ENCODE measurements at places on chromosomes 16 and 17.

DNA sequence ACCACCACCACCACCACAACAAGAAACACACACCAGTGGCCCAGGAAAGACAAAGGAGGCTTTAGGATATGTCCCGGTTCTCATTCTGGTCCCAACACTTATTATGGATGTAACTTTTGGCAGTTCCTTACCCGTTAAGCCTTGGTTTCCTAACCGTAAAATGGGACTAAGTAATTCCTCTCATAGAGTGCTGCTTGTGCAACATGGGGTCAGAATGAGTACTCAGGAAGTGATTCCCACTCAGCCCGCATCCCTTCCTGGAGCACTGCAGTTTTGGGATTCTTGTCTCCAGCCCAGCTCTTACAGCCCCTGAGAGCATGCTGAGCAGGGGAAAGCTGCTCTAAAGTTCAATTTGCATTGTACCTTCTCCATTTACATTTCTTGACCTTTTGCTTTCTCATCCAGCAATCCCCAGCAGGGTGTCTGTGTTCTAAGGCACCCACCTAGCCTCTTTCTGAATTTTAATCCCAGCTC lies 262.6 kb downstream of the PRKCA start:
- no peak for DNase-seq

DNA sequence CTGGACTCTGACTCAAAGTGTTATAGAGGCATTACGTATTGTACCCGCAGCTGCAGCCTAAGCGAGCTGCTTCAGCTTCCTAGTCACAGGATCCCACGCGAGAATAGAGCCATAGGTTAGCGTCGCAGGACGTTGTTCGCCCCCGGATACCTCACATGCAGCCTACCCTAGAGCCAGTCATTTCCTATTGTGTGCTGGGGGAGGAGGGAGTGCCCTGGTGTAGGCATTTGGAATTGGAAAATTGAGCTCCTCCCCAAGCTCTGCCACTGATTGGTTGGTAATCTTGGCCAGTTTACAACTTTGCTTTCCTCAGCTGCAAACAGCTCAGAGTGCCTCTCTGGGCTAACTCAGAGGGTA lies 530 bp downstream of the NAA60 start:
- peak; percentile 34 for DNase-seq

DNA sequence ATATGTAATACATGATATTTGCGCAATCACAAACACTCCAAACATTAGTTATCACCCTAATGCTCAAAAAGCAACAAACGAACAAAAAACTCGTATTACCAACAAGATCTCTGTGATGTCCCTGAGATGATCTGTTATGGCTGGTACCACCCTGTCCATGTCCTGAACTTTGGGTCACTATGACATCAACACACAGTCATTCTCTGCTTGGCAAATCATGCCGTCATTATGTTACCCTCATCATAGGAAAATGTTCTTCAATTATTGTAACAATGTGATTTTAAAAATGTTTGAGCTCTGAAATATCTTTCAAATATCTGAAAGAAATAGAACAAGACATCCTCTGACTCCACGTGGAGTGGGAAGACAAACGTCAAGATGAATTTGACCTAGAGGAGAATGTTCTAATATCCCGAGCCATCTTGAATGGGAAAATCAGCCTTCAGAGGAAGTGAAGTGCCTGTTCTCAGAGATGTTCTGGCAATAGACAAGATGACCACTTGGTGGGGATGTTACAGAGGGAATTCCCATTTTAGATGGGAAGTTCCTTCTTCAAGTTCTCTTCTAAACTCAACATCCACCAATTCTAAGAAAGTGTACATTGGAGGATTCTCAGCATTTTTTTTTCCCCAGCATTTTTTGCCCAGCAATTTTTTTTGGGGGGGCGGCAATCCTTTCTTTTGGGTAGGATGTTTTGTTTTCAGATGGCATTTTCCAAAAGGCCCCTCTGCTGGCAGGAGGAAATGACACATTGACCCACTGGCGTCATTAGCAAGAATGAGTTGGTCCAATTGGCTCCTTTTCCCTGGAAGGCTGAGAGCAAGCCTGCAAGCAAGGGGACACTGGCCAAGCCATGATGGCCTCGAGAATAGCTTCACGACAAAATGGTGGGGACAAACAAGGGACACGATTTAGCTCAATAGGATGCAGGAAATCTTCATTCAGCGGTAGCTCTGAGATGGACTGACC lies 3.7 kb upstream of the HSD17B2 start:
- DNase-seq = no peak

- DNase-seq = no peak
These were observed 69.9 kb upstream of the MSI2 start for GRCh38 chr17:57186226-57187019.

DNA sequence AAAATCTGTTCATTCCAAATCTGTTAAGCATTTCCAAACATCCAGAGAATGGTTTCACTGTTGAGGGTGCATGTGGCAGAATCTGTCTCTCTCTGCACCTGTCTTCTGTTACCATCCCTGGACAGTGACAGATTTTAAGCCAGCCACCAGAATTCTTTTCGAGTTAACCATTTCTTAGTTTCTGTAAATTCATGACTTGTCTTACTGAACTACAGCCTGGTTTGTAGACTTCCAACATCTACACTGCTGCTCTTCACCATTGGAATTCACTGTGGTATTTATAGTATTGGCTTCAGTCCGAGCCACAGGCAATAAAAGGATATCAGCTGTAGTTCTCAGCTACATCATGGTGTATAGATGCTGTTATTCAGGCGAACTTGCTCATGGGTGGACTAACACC lies 47.6 kb downstream of the GOSR1 start:
- no peak for DNase-seq

DNA sequence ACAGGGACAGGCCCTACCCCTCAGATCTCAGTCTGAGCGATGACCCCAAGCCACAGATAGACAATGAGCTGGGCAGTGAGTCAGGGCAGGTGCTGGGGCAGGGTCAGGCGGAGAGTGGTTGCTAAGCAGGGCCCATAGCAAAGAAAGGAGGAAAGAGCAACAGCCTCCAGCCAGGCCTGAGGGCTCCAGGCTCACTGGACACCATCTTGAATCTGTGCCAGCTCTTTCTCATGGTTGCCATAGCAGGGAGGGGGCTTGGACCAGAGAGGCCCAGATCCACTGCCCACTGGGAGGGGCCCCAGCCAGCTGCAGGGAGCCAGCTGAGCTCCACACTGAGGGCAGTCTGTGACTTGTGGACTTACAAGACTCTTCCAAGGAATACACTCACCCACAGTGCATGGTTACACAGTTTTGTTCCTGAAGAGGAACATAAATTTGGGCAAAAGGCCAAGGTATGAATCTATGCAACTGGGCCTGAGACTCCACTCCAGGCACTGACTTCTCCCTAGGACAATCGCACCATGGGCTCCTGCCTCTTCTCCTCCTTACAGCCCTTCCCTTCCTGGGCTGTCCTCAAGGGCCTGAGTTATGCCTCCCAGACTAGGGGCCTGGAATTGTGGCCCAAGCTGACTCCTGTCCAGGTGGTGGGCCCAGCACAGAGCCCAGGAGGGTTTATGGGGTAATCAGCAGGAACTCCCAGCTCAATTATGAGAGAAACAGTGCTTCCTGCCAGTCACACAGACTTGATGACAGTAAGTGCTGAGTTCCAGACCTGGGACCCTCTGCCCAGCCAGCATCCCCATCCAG lies 59.9 kb downstream of the BEAN1 start:
- DNase-seq = no peak

GRCh38 chr16:4984174-4984990 lies 26.3 kb downstream of the SEC14L5 start:
- DNase-seq = no peak

GRCh38 chr17:18368946-18369345 lies 5.6 kb upstream of the SHMT1 start:
- no peak for DNase-seq

GRCh38 chr16:54939510-54940278 lies 9.0 kb downstream of the IRX5 start:
- no peak for DNase-seq

DNA sequence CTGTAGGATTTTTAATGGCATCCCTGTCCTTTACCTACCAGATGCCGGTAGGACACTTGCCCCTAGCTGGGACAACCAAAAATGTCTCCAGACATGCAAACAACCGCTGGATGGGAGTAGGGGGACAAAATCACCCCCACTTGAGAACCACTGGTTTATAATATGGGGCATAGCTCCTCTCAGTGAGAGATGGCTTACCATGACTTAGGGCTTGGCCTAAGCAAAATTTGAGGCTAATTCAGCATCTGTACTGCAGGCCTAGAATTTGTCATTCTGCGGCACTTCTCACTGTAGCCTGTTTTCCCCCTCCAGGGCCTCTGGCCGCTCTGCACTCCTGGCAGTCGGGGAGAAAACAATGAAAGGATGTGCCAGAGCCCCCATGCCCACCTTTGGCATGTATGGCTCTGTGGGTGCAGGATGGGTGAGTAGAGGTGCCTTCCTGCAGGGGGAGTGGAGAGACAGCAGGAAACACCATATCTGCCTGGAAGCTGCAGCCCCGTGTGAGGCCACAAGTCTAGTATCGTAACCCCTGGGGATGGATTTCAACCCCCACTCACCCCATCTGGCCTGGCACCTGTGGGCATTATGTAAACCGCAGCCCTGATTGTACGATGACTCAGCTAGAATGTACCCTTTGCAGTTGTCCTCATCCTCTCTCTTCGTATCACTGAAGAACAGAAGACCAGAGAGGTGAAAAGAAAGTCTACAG lies 268.1 kb downstream of the SOX9 start:
- no peak for DNase-seq

- DNase-seq = no peak
These were observed 713 bp downstream of the COX11 start for GRCh38 chr17:54967621-54968261.

DNA sequence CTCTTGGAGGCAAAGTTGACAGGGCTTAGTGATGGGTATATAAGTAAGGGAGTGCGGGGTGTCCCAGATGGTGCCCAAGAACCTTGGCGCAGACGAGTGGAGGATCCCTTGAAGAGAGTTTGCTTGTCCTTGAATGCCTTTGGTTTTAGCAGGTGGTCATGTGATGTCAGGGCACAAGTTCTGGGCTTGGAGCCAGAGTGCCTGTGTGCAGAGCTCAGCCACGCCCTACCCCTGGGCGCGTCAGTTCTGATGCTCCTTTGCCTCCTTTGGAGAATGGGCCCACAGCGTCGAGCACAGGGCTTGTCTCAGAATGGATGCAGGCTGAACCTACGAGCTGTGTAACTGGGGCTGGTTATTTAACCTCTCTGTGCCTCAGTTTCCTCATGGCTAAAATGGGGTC lies 412.2 kb upstream of the EEF2KMT start:
- DNase-seq = no peak

GRCh38 chr16:50400312-50400966 lies 31.7 kb upstream of the BRD7 start:
- no peak for DNase-seq

DNA sequence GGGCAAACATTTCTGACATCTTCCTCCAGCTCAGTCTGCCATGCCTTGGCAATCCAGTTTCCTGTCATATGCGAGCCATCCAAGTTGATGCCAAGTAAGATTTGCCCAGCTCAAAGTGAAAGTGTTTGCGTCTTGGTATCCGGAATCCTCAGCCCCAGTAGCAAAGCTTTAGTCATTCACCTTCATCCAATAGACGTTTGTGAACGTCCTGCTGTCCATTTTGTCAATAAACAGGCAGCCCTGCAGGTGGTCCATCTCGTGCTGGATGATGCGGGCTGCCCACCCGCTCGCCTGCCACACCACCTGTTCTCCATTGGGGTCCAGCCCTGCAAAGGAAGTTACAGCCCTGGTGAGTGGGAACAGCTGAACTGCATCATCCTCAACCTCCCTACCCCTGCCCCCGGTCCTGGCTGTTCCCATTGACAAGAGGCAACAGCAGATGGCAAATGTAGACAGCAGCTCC lies 1.5 kb downstream of the PDF start:
- no peak for DNase-seq

DNA sequence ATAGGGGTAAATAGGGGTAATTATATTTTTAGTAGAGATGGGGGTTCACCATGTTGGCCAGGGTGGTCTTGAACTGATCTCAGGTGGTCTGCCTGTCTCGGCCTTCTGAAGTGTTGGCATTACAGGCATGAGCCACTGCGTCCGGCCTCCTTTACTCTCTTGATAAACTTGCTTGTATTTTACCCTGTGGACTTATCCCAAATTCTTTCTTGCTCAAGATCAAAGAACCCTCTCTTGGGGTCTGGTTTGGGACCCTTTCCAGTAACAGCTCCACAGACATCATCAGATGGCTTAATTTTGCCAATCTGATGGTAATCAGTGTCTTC lies 5.6 kb upstream of the C1QTNF1 start:
- no peak for DNase-seq

- DNase-seq = no peak
These were observed 108.9 kb upstream of the IRX5 start for GRCh38 chr16:54821731-54822130.

- no peak for DNase-seq
These were observed 50.1 kb downstream of the B9D1 start for GRCh38 chr17:19312406-19312805.

- DNase-seq = no peak
These were observed 441 bp downstream of the VASN start for GRCh38 chr16:4372001-4372577.

DNA sequence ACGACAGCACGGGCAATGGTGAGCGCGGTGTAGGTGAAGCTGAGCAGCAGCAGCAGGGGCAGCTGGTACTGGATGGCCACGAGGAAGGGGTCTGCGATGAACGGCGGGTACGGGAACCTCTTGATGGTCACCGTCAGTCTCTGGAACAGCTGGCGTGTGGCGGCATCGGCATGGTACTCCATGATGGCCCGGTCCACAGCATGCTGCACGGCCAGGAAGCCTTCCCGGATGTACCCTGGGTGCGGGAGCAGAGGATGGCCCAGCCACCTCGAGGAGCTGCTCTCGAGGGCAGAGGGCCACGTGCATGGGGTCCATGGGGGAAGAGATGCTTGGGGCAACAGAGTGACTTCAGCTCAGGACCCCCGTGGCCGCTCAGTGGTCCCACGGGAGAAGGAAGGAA lies 20.9 kb downstream of the ABCA3 start:
- no peak for DNase-seq

- no peak for DNase-seq
These were observed 775 bp upstream of the PAGR1 start for GRCh38 chr16:29815032-29815721.

GRCh38 chr16:67151431-67152097 lies 766 bp upstream of the B3GNT9 start:
- no peak for DNase-seq

DNA sequence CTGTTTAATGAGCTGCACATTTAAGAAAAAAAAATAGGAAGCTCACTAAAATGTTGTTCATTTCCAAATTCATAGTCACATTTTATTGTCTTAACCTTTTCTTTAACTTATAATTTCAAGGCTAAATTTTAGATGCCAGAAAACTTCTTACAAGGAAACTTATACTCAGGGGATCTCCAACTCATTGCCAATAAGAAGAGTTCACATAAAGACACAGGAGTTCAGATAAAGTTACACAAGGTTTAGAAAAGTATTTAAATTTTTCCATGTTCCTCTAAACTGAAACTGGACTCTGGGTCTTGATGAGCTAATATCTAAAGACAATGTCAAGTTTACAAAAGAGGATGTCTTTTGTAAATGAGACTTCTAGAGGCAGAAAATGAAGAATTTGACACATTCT lies 190.7 kb upstream of the KCNJ16 start:
- no peak for DNase-seq

GRCh38 chr17:71329310-71330098 lies 791.3 kb upstream of the SOX9 start:
- no peak for DNase-seq

- no peak for DNase-seq
These were observed 21.6 kb downstream of the ITPRIPL2 start for GRCh38 chr16:19135201-19135842.

GRCh38 chr17:77408284-77408683 lies 267.5 kb downstream of the SEC14L1 start:
- no peak for DNase-seq

GRCh38 chr16:10577305-10578202 lies 2.8 kb downstream of the EMP2 start:
- DNase-seq = no peak

- DNase-seq = no peak
These were observed 6.6 kb downstream of the SLC22A31 start for GRCh38 chr16:89193576-89194293.

Data from activated CD4-positive, alpha-beta T cell treated with anti-CD3 and anti-CD28 coated beads, Interleukin-2, amount 50 U/mL, for 4 hours (primary cell).